ENCODE measurements at places on chromosomes 11 and 22.

GRCh38 chr11:35771722-35772121, 109.1 kb downstream of the TRIM44 start:
- no peak for DNase-seq

- DNase-seq, result no peak
Measured at GRCh38 chr22:33328789-33329296, 270.7 kb upstream of the SYN3 start.

- no peak for DNase-seq
Measured at GRCh38 chr22:31893460-31893859, 50.9 kb upstream of the YWHAH start.

- DNase-seq, result no peak
Measured at GRCh38 chr11:87724358-87724757, 450.9 kb downstream of the RAB38 start.

DNA sequence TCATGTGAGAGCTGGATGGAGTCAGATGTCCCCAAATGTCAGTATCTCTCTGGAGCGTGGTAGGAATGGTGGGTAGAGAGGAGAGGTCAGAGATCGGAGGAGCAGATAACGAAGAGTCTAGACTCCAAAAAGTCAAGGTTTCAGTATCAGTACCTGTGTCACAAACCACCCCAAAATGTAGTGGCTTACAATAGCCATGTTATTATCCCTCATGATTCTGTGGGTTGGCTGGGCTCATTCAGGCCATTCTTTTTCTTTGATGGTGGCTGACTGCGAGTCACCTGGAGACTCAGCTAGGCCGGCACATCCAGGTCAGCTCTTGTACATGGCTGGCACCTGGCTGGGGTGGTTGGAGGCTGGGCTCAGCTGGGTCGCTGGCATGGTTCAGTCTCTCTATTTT, 7.3 kb upstream of the SSTR3 start:
- DNase-seq, result no peak

GRCh38 chr11:45145379-45146071, 914 bp upstream of the PRDM11 start:
- DNase-seq, result peak; percentile 38

- no peak for DNase-seq
Measured at GRCh38 chr11:41222236-41222635, 237.2 kb downstream of the LRRC4C start.
